Activated T-cell treated with anti-CD3 and anti-CD28 coated beads for 4 hours (primary cell): ENCODE measurements at places on chromosomes 4 and X.

- DNase-seq = no peak
These were observed 104.5 kb upstream of the LNX1 start for GRCh38 chr4:53695540-53696463.

DNA sequence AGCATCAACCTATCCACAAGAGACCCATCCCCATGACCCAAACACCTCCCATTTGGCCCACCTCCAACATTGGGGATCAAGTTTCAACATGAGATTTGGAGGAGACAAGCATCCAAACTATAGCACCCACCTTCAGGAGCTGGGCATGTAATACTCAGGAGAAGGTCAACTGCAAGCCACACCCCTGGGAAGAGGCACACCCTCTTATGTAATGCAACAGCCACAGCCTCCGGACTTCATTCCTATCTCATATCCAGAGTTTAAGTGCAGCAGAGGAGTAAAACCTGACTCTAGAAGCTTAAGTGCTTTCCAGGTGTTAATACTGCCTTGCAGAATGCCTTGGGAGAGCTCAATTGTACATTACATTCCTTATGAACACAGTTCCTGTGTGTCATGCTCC, 197.4 kb downstream of the PTTG2 start:
- no peak for DNase-seq

DNA sequence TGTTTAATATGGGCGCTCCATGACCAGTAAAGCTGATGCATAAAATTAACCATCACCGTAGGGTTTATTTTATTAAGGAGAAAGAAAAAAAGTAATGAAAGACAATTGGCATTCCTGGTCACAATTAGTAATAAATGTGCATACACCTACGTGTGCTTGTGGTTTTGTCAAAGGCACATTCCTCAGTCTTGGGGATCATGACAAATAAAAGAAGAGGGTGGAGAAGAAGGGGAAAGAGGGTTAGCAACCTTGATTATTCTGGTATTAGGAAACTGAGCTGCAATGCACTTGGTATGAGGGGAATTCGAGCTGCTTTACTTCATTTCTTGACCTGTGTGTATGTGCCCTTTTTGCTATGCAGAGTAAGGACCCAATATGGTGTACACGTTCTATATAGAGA, 1798.3 kb upstream of the PCDH7 start:
- no peak for DNase-seq

GRCh38 chrX:34653811-34654210, 3.3 kb downstream of the TMEM47 start:
- DNase-seq = no peak

DNA sequence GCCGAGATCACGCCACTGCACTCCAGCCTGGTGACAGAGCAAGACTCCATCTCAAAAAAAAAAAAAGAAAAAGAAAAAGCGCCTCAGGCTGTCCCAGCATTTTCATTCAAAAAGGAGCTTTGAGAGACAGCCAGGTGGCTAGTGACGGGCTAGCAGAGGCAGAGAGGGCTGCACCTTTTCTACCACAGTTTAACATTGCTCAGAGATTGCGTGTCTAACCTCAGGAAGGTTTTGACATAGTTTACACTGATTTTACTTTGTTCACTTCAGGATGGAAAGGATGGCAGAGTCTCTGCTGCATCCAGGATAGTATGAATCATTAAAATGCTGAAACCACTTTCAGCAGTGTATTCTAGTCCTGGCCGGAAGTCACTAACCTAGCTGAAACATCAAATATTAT, 28.1 kb downstream of the ZFP42 start:
- no peak for DNase-seq

DNA sequence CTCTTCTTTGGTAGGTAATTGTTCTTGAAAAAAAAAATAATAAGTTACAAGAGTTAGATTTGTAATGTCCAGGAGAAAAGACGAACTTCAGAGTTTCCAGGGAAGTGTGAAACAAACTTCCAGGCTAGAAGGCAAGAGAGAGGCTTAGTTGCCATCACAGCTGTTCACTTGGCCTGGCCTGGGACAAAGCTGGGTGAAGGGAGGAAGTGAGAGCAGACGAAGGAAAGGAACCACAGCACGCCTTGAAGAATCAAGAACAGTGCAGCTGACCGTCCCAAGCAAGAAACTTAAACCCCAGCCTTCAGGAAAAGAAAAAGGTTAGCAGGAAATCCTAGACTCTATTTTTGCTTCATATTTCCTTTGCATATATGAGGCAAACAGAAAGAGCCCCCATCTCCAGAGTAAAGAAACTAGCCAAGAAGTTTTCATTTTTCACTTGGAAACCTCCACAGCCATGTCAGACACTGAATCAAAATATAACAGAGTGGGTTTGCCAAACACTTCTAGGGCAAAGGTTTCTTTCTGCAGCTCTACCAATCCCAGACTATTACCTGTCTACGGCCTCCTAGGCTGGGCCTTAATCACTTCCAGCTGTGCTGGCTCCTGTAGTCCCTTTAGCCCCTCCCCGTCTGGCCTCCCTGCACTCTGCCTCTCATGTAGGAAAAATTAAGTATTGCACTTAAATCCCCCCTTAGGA, 209.6 kb downstream of the SPATA18 start:
- DNase-seq = no peak
